ENCODE measurements at places on chromosomes 5 and 9.

GRCh38 chr5:71948206-71948605 lies 159.1 kb upstream of the MAP1B start:
- DNase-seq: no peak

GRCh38 chr5:75612226-75612569 lies 945 bp downstream of the ANKDD1B start:
- DNase-seq: no peak

- DNase-seq: no peak
These were observed 334.7 kb upstream of the PIK3R1 start for GRCh38 chr5:67880876-67881275.

GRCh38 chr5:115542086-115542485 lies 2.5 kb downstream of the FEM1C start:
- DNase-seq: peak; percentile 51

- no peak for DNase-seq
These were observed 67.1 kb downstream of the RETREG1 start for GRCh38 chr5:16549491-16550206.

GRCh38 chr9:130192382-130192999 lies 20.3 kb downstream of the NCS1 start:
- DNase-seq: no peak

GRCh38 chr5:137808503-137809135 lies 54.5 kb upstream of the HNRNPA0 start:
- no peak for DNase-seq

DNA sequence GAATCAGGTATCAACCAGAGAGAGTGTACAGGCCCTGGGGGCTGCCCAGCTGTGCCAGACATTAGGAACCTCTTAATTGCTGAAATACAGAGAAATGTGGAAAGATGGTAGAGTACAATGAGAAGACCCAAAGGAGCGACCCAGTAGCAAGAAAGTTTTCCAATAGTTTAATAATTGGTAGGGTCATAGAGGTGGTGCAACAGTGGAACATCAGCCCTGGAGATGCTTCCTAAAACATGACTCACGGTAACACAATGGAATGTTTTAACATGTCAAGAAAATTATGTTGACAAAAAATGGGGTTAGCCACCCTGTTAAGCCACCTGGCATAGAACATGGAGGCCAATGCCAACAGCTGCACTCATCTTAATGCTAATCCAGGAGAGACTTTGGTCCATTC lies 284.1 kb downstream of the ELAVL2 start:
- no peak for DNase-seq

Data from HT-29 (cell line).